Muscle of arm (tissue), 14 donors: ENCODE measurements at places on chromosomes 5 and 9. TPM values are rescaled to one million over a fixed set of nuclear protein-coding genes. Genes with fewer than 3 reads are reported as not detected.
A peak's percentile ranks its signal among the peaks of the same experiment; 100 is the strongest.

TRPM6 gene
- polyA plus RNA-seq = 0.09 TPM

CTXN3 gene
- polyA plus RNA-seq = 0.69 TPM

PCDHGC3 gene
- 125 TPM for polyA plus RNA-seq

DNA sequence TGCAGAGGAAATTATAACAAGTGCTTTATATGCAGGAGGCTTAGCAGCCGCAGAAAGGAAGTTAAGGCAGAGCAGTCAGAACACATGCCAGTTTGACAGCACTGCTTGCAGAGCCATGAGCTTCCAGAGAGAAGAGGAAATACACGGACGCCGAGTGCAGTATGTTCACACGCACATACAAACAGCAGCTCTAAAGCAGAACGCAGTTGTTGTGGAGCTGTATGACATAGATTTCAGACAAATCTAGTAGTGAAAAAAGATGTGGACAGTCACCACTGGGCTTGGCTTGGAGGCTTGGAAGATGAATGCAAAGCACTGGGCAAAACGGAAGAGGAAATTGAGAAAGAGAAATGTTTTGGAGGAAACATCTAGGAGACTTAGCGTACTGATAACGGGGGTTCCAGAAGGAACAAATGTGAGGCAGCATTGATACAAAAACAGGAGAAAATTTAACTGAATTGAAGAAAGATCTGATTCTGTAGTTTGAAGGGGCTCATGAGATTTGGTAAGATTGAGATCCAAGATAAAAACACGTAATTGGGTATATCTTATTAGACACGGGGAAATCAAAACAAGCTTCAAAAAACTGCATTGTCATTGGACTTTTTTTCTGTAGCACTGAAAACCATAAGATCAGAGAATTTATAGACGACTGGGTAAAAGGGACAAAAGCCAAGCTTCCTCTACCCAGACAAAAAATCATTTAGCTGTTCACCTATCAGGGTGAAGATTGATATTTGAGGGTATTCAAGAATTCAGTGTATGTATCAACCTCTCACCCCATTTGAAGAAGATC, 19.6 kb upstream of the ROPN1L start:
- DNase-seq = no peak

DNA sequence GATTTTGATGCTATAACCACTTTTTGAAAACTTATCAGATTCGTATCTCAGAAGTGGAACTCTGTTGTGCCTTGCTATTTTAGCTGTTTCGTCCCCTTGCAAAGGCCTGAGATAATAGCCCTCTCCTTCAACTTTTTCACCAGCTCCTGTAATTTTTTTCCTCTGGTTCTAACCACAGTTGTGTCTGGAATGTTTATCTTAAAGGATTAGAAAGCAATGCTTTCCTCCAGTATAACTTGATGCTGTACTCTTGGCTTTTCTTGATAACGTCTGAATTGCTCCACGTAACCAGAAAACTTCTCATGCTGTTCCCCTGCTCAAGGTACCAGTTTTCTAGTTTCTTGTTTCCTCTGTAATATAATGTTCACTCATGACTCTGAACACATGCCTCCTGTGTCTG, 209.4 kb downstream of the DTWD2 start:
- no peak for DNase-seq

DNA sequence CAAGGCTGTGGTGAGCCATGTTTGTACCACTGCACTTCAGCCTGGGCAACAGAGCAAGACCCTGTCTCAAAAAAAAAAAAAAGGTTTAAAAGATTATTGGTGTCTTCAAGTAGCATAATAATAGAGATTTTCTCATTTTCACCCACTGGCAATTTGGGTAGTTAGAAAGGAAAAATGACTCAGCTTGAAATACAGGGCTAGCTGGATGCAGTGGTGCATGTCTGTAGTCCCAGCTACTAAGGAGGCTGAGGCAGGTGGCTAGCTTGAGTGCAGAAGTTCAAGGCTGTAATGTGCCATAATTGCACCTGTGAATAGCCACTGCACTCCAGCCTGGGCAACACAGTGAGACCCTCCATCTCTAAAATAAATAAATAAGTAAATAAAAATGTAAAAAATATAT, 111.1 kb downstream of the ARRDC3 start:
- DNase-seq = no peak

- peak; percentile 28 for DNase-seq
These were observed 236.4 kb downstream of the CAAP1 start for GRCh38 chr9:26656003-26656870.

DNA sequence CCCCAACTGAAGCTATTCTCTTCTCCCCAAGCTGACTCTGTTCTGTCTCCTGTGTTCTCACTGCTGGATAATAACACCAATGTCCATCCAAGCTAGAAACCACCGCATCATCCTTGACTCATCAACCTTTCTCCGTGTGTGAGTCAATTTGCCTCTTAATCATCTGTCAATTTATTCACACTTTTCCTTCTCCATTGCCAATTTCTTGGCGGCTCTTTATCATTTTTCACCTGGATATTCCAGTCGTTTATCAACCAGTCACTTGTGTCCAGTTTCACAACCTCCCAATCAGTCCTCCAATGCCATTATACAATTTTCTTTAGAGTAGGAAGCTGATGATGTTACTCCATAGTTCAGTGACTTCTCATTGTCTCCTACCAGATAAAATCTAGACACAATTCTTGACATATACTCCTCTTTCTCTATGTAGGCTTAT, 45.4 kb upstream of the LIFR start:
- no peak for DNase-seq
